Gastrocnemius medialis (tissue), 4 donors: ENCODE measurements at places on chromosomes 2 and 18. TPM values are rescaled to one million over a fixed set of nuclear protein-coding genes. Genes with fewer than 3 reads are reported as not detected.

DNA sequence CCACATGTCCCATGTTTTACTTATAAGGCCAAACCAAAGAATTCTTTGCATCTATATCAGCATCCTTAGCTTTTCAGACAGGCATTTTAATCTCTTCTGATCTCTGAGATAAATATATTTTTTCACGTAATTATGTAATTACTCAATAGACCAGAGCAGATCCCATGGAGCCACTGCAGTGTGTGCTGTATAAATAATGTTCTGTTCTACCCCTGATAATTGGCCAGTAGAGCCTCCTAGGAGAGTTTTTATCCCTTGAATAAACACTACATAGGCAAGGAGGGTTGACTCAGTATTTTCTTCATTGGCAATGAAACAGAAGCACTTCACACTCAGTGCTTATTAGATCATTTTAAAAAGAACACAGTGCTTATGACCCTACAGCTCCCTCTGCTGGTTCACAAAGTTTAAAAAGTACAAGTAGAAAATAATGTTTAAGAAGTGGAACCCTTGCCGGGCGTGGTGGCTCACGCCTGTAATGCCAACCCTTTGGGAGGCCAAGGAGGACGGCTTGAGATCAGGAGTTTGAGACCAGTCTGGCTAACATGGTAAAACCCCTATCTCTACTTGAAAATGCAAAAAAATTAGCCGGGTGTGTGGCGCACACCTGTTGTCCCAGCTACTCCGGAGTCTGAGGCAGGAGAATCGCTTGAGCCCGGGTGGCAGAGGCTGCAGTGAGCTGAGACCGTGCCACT, 91.9 kb downstream of the PPP1R1C start:
- no peak for DNase-seq

DNA sequence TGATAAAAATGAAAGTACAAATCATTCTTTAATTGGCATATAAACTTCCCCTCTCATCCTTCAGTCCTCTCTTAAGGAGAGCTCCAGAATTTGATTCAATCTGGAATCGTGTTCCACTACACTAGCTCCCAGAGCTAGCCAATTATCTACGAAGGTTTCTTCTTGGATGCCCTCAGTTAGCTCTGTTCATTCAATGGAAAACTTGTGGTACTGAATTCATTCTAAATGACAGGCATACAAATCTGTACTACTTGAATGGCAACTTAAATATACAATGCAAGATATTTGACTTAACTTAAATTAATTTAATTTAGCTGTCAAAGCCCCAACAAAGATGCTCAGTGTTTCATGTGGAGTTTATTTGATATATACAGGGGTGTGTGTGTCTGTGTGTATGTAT, 1474.2 kb upstream of the CELF4 start:
- DNase-seq: no peak

- DNase-seq: no peak
These were observed 63.0 kb downstream of the REEP1 start for GRCh38 chr2:86274265-86274917.

The TEX44 gene
- total RNA-seq: not detected

- DNase-seq: peak; percentile 48
These were observed 925 bp downstream of the SESTD1 start for GRCh38 chr2:179263446-179264367.

The MFSD6 gene
- total RNA-seq: 13.7 TPM

DNA sequence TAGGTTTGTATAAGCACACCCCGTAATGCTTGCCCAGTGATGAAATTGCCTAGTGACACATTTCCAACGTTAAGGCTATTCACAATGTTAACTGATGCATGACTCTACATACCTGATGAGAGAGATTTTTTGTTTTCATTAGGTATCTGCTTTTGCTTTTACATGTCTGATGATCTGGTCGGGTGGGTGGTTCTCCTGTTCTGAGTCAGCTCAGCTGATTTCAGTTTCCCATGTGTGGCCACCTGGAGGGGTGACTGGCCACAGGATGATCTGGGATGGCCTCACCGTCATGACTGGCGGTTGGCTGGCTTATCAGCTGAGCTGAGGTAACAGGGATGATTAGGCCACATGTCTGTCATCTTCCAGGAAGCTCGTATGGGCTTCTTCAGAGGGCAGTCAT, 33.8 kb upstream of the ACYP2 start:
- DNase-seq: no peak

The RAB17 gene
- 0.42 TPM for total RNA-seq

DNA sequence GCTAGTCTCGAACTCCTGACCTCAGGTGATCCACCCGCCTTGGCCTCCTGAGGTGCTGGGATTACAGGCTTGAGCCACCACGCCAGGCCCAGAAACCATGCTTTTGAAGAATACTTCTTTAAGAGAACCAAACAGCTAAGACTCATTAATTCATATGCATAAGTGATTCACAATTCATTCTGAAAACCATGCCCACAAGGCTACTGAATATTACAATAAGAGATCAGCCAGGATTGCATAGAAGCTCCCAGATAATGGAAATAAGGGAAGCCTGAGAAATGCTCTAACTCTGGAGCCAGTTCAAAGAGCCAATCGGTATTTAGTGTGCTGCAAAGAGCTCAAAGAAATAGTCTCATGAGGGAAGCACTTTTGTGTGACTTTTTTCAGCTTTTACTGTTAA, 2.4 kb downstream of the ZNF396 start:
- DNase-seq: no peak

DNA sequence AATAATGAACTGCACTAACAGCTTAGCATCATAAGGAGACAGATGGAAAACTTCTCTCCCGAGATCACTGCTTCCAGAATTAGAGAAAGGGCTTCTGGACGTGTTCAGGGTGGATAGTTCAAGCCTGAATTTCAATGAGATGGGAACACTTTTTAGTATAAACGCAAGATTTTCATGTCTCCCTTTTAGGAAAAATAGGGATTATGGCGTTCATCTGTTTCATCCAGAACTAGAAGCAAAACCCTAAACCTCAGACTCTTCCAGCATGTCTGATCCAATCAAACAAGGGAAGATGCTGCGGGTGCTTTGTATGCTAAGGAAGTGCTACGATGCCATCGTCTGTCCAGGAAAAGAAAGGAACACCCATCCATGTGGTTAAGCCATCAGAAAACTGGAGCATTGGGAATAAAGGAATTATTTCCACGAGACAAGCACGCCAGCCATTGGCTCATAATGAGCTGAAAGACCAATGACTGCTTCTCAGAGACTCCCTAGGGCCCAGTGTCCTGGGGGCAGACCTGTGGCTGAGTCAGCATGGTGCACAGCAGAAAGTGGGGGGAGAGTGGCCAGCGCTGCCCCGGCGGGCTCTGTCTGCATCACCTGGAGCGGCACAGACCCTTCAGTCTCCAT, 65.9 kb upstream of the AFF3 start:
- no peak for DNase-seq

- no peak for DNase-seq
These were observed 261.8 kb downstream of the FHOD3 start for GRCh38 chr18:36559149-36559857.

The ABCA12 gene
- total RNA-seq: not detected

The ADCYAP1 gene
- total RNA-seq: not detected

The CNRIP1 gene
- total RNA-seq: 4.7 TPM

The CDH20 gene
- total RNA-seq: 19.6 TPM

The LONRF2 gene
- total RNA-seq: 5.0 TPM

DNA sequence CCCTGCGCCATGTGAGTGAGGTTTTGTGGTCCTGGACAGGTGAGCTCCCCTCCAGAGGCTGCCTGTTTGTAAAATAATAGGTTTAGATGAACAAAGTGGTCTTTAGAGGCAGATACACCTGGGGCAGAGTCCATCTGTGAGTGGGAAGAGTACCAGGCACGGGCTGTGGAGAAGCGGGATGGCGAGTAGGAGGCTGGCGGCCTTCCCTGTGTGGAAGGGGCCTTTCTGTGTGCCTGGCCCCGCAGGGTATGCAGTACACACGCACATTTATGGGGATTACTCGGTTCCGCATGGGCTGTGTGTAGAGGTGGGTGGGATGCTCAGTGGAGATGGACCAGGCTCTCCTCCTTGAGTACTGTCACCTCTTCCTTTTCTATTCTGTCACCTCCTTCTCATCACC, 64.1 kb downstream of the AGAP1 start:
- no peak for DNase-seq

The CD226 gene
- 0.03 TPM for total RNA-seq

DNA sequence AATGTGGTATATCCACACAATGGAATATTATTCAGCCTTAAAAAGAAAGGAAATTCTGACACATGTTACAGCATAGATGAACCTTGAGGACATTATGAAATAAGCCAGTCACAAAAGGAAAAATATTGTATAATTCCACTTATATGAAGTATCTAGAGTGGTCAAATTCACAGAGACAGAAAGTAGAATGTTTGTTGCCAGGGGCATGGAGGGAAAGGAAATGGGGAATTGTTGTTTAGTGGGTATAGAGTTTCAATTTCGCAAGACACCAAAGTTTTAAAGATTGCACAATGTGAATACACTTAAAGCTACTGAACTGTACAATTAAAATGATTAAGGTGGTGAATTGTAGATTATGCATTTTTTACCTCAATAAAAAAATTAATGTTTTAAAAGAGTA, 92.9 kb downstream of the TXNL1 start:
- no peak for DNase-seq

- no peak for DNase-seq
These were observed 16.2 kb downstream of the TOGARAM2 start for GRCh38 chr2:28997237-28997846.

GRCh38 chr2:197124639-197125390, 185.8 kb downstream of the ANKRD44 start:
- DNase-seq: no peak

The SERPINB11 gene
- total RNA-seq: not detected

DNA sequence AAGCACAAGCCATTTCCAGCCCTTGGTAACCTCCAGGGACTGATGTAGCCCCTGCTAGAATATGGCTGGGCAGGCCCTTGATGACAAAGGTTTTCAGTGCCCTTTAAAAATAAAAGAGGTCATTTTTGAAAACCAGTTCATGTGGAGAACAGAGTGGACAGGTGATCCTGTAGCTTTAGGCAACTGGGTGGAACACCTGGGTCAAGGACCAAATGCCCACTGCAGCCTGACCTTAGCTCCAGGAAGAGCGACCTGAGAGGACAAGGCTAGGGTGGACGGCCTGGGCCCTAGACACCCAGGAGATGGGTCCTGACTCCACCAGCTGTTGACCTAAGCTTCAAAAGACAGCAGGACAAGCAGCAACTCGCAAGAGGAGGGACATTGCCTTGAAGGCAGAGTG, 116.6 kb downstream of the LIPG start:
- no peak for DNase-seq

DNA sequence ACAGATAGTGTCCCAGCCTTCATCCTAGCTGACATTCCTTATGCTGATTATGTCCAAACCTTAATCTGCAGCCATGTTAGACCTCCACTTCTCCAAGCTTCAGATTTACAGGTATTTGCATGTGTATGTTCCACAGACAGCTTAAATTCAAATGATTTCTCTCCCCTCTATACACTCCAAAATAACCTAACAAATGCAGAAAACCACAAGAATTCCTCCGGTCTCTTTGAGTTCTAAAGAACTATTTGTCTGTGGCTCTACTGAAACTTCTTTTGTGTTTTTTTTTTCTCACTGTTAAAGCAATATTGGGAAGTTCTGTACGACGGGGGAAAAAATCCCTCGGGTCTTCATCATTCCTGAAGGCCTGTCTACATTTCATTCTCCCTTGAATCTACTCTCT, 8.6 kb downstream of the NDUFS1 start:
- no peak for DNase-seq

The CERKL gene
- 0.07 TPM for total RNA-seq

The PPP3R1 gene
- total RNA-seq: 29.7 TPM

DNA sequence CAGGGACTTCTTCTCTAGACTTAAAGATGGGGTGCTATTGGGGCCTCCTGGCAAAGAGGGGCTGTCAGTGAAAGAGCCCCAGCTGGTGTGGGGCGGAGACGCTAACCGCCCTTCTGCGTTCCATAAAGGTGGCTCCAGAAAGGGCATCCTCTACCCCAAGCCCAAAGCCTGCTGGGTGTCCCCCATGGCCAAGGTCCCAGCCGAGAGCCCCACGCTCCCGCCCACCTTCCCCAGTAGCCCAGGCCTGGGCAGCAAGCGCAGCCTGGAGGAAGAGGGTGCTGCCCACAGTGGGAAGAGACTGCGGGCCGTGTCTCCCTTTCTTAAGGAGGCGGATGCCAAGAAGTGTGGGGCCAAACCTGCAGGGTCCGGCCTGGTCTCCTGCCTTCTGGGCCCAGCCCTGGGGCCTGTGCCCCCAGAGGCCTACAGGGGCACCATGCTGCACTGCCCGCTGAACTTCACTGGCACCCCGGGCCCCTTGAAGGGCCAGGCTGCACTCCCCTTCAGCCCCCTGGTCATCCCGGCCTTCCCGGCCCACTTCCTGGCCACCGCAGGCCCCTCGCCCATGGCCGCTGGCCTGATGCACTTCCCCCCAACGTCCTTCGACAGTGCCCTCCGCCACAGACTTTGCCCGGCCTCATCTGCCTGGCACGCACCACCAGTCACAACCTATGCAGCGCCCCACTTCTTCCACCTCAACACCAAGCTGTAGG, 15.2 kb downstream of the ARID5A start:
- no peak for DNase-seq

- DNase-seq: no peak
These were observed 583 bp upstream of the CD226 start for GRCh38 chr18:69948256-69948655.

GRCh38 chr2:238263204-238264071, 23.6 kb upstream of the HES6 start:
- DNase-seq: peak; percentile 86
